Keratinocyte (primary cell): ENCODE measurements at places on chromosomes 6 and 20.

DNA sequence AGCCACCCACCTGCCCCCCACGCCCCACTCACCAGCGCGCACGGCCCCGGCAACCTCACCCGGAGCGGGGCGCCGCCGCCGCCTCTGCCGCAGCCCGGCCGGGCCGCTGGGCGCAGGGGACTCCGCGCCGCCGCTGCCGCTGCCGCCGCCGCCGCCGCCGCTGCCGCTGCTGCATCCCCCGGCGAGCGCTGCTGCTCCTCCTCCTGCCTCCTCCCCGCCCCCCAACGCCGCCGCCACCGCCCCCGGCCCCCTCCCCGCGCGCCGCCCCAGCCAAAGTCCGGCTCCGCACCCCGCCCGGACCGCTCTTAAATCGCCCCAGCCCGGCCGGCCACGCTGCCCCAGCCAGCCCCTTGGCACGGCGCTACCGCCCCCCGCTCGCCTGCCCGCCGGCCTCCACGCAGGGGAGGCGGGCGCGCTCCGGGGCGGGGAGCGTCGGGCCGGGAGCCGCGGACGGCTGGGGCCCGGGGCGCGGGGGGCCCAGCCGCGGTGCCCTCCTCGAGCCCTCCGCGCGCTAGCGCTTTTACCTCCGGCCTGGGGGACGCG is at the start of gene SULF2:
Gene SULF2, minus strand, starts transcription at position 171 of the 543 bp plus-strand sequence. CDS start 28,118 bp downstream, outside the sequence.
- DNase-seq: no peak

GRCh38 chr6:7268816-7269555 is 44.0 kb downstream of the SSR1 start:
- DNase-seq: no peak

DNA sequence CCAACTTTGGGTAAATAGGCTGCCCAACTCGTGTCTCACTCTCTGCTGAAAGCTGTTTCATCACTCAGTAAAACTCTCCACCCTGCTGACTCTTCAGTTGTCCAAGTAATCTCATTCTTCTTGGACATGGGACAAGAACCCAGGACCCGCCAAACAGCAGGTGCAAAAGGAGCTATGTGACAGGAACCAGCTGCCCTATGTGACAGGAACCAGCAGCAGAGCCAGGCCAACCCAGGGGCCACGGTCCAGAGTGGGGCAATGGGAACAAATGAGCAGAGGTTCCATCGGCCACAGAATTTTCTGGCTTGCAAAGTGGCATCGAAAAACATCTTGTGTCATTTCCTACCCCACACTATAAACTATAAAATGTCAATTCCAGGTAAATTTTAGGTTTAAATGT is 56.5 kb downstream of the MOXD1 start:
- DNase-seq: no peak

GRCh38 chr6:42440778-42441696 is 10.7 kb downstream of the TRERF1 start:
- no peak for DNase-seq

DNA sequence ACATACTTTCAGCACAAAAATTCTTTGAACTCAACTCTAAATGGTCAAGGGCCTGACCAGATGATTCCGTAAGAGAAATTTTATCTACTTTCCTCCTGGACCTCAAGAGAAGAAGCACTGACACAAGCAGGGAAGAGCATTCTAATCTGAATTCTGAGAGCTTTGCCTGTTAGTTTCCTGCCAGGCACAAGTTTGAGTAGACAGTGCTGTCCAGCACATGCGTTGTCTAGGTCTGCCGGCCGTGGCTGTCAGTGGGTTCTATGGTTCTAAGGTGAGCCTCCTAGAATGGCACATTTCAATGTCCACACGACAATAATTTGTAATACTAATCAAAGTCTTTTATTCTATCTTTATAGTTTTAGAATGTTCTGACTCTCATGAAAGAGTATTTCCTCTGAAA is 91.9 kb downstream of the RFPL4B start:
- DNase-seq: no peak

GRCh38 chr20:21505810-21506530 is 7.9 kb downstream of the NKX2-2 start:
- no peak for DNase-seq

DNA sequence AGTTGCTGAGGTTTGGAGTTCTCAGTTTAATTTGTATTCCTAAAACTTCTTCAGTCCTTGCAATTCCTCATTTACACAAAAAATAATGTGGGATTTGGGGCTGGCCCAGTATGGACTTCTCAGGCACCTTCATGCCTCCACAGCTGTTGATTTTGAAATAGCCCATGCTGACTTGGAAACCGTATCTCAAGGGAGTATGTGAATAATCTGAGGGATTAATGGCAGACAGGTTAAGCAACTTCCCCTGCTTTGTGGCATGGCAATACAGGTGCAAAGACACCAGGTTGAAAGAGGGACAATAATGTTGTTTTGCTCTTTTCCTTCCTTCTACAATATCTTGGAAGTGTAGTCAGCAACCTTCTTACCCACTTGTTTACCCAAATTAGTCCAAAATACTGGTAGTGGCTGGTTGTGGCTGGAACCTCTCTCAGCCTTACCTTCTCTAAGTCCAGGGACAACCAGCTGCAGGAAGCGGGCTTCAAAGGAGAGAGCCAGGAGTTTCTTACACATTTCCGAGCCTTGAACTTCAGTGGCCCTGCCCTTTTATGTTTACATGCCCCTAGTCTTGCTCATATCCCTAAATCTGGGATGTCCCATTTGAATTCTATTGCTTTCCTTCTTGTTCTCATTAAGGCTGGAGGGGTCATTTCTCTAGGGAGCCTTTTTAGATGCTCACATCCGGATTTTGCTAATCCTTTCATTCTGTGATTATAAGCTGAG is 44.1 kb upstream of the ADGRF1 start:
- no peak for DNase-seq

DNA sequence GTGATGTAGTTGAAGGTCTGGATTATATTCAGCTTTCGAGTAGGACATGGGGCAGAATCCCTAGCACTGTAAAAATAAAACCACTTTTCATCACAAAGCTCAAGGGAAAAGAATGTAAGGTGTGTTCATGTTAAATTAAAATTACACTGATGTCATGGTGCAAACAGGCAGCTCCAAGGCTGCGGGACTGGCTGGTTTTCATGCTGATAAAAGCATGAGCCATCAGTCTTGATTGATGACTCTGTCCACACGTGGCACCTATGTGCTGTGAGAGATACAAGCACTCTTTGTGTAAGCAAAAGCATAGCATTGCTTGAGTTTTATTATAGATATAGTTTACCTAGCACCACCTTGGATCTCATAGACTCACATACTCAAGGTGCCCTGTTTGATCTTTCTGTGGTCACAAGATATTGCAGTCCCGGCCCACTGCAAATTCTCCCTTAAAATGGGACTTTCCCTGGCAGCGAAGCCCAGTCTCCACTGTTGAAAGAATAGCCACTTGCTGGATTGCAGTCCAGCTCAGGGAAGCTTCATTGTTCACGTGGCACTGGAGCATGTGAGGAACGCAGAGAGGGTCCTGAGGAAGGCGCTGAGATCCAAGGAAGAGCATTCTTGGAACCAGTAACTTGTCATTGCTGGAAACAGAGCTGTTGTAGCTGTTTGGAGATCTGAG is 90.6 kb downstream of the TIAM2 start:
- peak; percentile 17 for DNase-seq

DNA sequence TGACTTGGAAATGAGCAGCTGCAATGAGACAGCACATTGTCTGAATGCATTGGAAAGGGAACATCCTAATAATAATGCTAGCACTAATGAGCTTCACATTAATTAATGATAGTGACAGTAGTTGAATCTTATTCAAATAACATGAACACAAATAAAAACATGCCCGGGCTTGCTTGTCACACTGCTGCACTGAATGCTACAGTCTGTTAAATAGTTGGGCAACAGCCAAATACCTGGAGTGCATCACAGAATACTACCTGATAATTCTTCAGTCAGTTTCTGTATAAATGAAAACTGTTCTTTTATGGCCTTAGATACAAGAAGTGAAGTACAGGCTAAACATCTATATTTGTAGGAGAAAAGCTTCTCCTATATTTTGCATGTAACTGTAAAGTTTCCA is 458.7 kb downstream of the RNF144B start:
- DNase-seq: no peak

GRCh38 chr6:111562246-111562645 is 43.4 kb downstream of the TRAF3IP2 start:
- no peak for DNase-seq

DNA sequence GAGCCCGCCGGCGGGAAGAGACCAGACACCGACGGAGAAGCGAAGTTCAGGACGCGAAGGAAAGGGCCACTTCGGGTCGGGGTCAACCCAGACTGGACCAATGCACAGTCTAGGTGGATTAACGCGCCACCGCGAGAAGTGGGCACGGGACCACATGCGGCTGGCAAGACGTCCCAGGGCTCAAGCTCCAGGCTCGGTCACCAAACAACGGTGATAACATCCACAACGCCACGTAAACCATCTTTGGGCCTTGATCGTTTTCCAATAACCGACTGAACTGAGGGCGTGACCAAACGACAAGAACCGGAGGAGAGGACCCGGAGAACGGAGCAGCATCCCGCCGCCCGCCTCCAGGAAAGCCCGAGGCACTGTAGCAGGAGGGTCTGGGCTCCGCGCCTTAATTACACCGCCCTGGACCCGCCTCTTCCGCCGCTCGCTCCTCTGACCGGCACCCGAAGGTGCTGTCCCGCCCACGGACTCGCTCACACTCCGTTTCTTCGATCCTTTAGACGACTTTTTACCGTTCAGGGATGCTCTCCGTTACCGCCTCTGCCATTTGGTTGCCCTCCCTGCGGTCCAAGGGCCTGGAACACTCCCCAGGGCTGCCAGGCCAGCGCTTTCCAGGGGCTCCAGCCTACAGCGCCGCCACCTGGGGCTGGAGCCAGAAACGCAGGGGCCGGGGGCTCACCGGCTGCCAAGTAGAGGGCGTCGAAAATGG is 44.1 kb downstream of the DPPA5 start:
- no peak for DNase-seq

GRCh38 chr20:31747640-31748039 is 8.6 kb downstream of the TPX2 start:
- no peak for DNase-seq

DNA sequence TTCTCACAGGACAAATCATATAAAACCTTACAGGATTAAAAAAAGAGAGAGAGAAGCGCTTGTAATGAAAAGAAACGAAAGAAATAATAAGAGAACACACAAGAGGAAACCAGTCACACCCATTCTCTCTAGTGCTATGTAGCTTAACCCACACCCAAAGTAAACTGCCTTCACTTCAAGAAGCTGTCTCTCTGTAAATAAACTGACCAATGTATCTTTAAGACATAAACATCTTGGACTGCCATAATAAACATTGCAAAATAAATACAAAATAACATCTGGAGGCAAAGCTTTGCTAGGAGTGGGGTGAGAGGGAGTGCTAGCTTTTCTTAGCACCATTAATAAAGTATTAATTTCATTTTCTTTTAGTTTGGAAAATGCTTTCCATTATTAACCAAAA is 61.6 kb upstream of the RNF146 start:
- no peak for DNase-seq

- DNase-seq: no peak
Measured at GRCh38 chr6:152957796-152958195, 25.0 kb downstream of the FBXO5 start.

DNA sequence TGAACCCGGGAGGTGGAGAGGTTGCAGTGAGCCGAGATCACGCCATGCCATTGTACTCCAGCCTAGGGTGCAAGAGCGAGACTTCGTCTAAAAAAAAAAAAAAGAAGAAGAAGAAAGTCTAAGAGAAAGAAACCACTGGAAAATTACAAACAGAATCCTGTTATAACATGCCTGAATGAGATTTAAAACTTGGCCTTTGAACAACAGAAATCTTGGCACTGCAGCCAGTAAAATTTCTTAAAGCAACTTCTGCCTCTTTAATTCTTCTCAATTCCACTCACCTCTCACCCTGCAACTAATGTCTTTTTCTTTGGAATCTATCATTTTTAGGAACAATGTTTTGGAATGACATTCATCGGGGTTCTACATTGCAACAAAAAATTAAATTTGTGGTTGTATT is 26.3 kb downstream of the PM20D2 start:
- DNase-seq: no peak

GRCh38 chr20:23340524-23340923 is 10.1 kb upstream of the NXT1 start:
- DNase-seq: no peak

- DNase-seq: no peak
Measured at GRCh38 chr6:134689641-134690040, 260.3 kb downstream of the ALDH8A1 start.

GRCh38 chr6:35030099-35030498 is 111.0 kb downstream of the TCP11 start:
- DNase-seq: no peak

- DNase-seq: peak; percentile 74
Measured at GRCh38 chr20:56373942-56374341, 15.2 kb downstream of the FAM210B start.

DNA sequence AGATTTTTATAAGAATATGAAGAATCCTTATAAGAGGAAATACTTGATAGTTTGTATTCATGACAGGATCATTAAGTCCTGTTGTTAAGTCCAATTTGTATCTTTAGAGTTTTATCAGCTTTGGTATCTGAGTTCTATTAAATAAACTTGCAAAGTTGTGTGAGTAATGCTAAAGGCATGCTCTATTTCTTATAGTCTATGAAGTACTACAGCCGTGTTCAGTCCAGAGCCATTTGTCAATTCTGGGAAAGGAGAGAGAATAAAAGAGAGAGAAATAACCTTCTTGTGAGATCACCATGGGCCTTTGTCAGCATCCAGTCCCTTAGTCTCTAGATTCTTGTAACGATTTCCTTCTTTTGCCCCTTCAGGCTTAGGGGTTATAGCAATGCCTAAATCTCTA is 181.2 kb upstream of the POU3F2 start:
- DNase-seq: no peak

- no peak for DNase-seq
Measured at GRCh38 chr20:38065764-38066375, 32.3 kb downstream of the RPRD1B start.
